ENCODE measurements at places on chromosomes 4 and X.

DNA sequence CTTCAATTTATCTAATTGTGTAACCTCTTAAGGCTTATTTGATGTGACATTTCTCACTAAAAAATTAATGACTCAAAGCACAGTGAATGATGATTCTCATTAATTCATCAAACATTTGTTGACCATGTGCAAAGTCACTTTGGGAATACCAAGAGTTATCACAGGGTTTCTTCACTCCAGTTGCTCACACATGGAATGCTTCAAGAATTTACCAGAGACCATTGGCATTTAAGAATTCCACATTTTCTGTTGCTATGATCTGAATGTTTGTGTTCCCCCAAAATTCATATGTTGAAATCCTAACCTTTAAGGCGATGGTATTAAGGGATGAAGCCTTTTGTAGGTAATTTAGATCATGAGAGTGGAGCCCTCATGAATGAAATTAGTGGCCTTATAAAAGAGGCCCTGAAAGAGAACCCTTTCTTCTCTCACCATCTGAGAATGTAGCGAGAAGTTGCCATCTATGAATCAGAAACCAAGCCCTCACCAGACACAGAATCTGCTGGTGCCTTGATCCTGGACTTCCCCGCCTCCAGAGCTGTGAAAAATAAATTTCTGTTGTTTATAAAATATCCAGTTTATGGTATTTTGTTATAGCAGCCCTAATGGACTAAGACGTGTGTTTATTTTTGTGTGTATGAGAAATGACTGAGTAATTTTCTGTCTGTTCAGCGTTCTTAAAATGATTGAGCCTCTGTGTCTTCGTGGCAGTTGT lies 16.4 kb upstream of the SRPX start:
- DNase-seq = peak; percentile 16

DNA sequence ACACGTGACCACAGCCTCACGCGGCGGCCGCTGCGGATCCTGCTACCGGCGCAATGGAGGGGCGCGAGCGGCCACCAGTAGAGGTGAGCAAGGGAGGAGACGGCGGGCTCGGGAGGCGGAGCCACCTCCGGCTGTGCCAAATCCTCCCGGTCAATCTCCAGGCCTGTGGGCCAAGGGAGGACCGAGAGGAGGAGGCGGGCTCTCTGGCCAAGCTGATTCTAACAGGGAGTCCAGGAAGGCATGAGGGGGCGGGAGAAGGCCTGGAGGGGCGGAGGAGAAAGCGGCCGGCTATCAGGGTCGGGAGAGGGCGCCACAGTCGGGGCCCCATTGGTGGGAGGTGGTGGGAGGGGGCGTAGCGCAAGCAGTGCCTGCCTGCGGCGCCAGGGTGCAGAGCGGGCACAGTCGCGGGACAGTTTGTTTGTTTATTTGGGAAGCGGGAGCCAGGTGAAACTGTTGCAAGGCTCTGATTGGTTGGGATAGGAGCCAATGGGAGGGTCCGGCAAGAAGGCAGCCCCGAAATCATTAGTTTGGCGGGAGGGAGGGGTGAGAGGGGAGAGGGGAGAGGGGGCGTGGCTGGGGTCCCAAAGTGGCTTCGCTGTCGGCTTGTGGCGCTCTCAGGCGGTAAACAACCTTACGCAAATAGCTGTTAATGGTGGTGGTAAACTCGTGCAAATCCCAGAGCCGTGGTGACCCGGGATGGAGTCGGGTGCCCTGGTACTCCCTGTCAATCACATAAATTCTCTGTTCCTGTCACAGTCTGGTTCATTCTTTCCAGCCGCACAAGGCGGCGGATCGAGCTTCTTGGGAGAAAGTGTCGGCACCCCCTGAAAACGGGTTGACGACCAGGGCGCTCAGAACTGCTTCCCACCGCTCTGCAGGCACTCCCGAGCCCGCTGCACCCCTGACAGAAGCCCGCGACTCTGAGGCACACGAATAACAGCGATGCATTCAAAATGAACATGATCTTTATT lies at the start of gene IRS4:
Gene IRS4, minus strand, starts transcription at position 55 of the 971 bp plus-strand sequence.
- DNase-seq = peak; percentile 47

- DNase-seq = no peak
These were observed 55.4 kb upstream of the TLR3 start for GRCh38 chr4:186013419-186014186.

GRCh38 chr4:7434766-7435150 lies at the start of gene PSAPL1:
PSAPL1 (minus strand) TSS chr4:7434930; CDS start chr4:7434879, 51 bp downstream.
- peak; percentile 31 for DNase-seq

- no peak for DNase-seq
These were observed 326.8 kb downstream of the RAPGEF2 start for GRCh38 chr4:159429693-159430035.

DNA sequence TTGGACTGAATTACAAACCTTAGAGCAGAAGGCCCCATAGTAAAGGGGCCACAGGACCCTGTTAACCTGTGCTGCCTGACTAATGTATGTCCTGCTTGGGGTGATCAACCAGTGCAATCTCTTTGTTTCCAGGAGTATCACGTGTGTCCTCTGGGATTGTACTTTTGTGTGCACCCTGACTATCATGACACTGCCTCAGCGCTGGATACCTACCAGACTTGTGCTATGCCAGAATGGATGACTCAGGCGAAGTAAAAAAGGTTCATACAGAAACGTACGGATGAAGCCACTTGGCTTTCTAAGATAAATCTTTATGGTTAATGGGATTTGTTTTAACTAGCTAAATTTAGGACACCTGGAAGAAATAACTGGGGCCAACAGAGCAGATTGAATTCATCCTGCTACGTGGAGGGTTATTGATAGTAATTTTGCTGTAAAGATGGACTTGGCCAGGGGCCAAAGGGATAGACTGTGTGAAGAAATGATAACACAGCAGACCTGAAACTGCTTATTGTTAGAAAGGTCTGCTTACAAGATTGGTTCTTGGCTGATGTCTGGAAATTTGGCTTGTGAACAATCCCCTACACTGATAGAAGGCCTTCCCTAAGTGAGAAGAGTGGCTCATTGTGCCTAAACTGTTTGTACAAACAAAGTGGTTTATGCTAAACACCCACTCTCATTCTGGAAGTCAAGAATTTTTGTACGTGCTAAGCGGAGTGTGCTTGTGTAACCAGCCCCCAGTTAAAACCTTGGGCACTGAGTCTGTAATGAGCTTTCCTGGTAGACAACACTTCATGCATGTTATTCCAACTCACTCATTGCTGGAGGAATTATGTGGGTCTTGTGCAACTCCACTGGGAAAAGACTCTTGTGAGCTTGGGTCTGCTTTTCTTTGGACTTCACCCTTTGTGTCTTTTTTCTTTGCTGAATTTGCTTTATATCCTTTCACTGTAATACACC lies 750.5 kb upstream of the HTR2C start:
- peak; percentile 61 for DNase-seq

GRCh38 chrX:138519296-138519695 lies 192.2 kb downstream of the FGF13 start:
- DNase-seq = no peak

GRCh38 chrX:100649550-100650356 lies 5.8 kb downstream of the SRPX2 start:
- peak; percentile 48 for DNase-seq

DNA sequence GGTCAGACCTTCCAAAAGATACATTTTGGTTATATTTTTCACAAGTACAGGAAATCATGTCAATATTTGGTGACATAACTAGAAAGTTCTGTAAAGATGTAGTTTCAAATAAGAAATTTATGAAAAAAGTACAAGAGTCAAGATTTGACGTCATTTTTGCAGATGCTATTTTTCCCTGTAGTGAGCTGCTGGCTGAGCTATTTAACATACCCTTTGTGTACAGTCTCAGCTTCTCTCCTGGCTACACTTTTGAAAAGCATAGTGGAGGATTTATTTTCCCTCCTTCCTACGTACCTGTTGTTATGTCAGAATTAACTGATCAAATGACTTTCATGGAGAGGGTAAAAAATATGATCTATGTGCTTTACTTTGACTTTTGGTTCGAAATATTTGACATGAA lies 536 bp downstream of the UGT2B7 start:
- no peak for DNase-seq

GRCh38 chr4:180101348-180102083 lies 2141.7 kb upstream of the TENM3 start:
- DNase-seq = no peak

DNA sequence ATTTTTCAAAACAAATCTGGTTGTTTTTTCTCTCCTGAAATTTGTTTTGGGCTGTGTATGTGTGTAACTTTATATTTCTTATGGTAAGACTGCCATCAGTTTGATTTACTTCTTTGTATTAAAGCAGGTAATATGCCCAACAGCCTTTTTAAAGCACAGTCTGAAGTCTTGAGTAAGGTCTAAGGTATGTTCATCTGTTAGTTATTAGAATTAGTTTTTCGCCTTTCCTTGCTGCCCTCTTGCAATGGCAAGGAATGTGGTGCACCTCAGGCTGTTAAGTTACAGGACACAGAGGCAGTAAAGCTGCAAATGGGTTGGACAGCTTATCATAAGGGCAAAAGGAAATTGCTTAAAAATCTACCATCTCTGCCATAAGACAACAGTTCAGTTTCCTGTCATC lies 71.8 kb downstream of the METTL14 start:
- peak; percentile 20 for DNase-seq

- DNase-seq = no peak
These were observed 33.9 kb downstream of the STX18 start for GRCh38 chr4:4507923-4508322.

DNA sequence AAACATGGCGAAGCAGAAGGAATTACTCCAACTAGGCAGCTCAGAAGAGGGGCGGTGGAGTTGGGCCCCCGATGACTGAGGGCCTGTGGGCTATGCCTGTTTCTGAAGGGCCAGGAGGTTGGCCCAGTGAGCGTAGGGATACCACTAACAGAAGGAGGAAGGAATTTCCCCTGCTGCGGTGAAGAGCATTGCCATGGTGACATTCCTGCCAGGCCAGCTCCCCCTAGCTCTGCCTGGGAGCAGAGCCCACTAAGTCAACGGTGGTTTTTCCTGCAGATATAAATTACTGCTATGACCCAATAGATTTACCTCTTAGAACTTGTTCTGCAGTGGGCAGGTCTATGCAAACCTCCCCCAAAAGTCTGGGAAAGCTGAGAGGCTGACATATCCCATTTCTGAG lies 28.9 kb upstream of the HMX1 start:
- DNase-seq = no peak

DNA sequence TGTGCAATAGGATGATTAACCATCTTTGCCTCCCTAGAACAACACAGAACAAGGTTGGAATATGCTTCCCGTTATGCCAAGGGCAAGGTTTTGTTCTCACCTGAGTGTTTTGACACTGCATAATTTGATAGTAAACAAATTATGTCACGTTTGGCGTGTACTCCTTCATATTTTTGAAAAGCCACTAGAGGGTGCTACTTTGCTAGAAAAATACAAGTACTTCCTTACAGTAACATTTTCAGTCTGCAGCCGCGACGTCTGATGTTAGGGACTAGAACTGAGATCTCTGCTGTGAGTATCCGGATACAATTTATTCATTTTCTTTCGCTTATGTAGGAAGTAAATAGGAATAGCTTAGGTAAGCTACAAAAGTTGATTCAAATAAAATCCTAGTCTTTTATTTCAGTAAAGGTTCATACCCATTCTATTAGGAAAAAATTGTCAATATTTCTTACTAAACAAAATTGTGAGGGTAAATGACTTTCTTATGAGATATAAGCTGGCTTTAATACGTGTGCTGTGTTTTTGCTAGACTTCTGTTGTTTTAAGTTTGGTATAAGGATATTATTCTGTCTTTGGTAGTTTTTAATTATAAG lies 181.1 kb upstream of the WDFY3 start:
- peak; percentile 84 for DNase-seq

GRCh38 chrX:22660756-22661155 lies 339.0 kb upstream of the DDX53 start:
- no peak for DNase-seq

GRCh38 chr4:10006231-10006600 lies 15.1 kb downstream of the SLC2A9 start:
- peak; percentile 55 for DNase-seq

GRCh38 chr4:149841686-149842085 lies 26.0 kb upstream of the IQCM start:
- DNase-seq = no peak

DNA sequence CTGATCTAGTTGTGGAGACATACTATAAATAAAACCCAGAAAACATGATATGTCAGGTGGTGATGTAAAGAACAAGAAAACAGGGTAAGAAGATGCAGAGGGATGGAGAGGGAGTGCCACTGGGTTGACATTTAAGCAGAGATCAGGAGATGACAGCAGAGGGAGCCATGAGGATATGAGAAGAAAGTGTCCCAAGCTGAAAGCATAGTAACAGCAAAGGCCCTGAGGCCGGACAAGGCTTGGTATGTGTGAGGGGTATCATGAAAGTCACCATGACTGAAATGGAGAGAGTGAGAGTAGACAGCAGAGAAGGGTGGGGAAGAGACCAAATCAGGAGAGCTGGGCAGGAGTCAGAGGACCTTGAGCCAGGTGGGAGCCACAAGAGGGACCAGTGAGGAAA lies 3.4 kb downstream of the GPKOW start:
- DNase-seq = no peak

DNA sequence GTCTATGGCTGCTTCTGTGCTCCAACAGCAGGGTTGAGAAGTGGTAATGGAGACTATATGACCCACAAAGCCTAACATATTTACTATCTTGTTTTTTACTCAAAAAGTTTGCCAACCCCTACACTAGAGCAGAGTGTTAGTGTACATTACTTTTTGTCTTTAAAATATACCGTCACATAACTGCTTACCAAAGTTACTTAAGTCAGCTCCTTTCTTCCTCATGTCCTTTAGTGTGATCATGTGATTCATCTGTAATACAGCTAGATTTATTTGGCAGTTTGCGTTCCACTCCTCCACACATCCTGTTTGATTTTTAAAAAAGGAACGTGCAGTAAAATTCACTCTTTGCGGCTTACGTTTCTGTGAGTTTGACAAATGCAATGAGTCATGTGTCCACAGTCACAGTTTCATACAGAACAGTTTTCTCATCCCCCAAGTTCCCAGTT lies 162.4 kb upstream of the GPRIN3 start:
- DNase-seq = peak; percentile 29

DNA sequence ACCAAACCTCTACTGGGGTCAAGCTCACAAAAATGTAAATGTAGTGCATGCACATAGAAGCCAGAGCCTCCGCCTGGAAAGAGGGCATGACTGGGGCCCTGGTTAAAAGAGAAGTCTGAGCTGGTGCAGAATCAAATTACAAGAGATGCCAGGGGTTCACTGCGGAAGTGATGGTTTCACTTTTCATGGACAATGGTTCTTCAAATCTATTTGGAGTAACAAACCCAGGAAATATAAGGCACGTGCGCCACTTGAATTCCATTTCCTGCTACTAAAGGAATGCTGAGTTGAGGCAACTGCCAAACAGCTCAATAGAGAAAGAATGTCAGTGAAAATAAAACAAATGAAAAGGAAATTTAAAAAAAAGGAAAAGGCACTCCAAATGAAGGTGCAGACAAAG lies 79.8 kb downstream of the FUNDC1 start:
- DNase-seq = no peak

DNA sequence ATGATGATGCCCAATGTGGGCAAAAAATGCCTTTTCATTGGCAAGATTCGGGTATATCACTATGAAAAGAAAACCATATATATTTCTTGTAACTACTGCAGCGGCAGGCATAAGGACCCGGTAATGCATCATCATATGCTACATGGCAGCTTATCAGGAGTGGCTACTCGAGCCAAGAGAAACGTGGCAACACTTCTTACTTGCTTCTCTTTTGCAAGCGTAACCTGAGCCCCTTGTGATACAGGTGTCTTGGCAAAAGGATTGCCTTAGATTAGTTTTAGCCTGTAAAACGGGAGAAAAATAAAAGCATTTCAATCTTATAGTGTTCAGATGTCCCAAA lies 280.3 kb downstream of the SPRY1 start:
- DNase-seq = no peak

- no peak for DNase-seq
These were observed 28.1 kb downstream of the SHISA3 start for GRCh38 chr4:42425146-42426065.

GRCh38 chrX:133884430-133885394 lies 100.7 kb downstream of the GPC3 start:
- no peak for DNase-seq
